ENCODE measurements at places on chromosomes 2 and 18. TPM values are rescaled to one million over a fixed set of nuclear protein-coding genes. Genes with fewer than 3 reads are reported as not detected.

Gene DDX18
- 51.9 TPM for total RNA-seq

Gene DSG1
- total RNA-seq, result 0.49 TPM

Gene EFR3B
- total RNA-seq, result 56.1 TPM

Gene AGBL5
- 10.8 TPM for total RNA-seq

Gene TNFRSF11A
- under 0.01 TPM for total RNA-seq

Gene SIX2
- total RNA-seq, result 0.25 TPM

Gene SLC5A7
- 2.5 TPM for total RNA-seq

Gene IL36RN
- not detected for total RNA-seq

Gene RAPGEF4
- total RNA-seq, result 13.5 TPM

Gene DOCK10
- 10.1 TPM for total RNA-seq

Gene REG3G
- not detected for total RNA-seq

Gene FOSL2
- total RNA-seq, result 8.9 TPM

Gene ZRANB3
- total RNA-seq, result 7.9 TPM

Gene LBX2
- total RNA-seq, result not detected

Gene ECEL1
- 1.5 TPM for total RNA-seq

Gene SLC35F6
- total RNA-seq, result 11.1 TPM

Gene SLC4A5
- 2.7 TPM for total RNA-seq

Gene SPOPL
- total RNA-seq, result 19.7 TPM

Gene BCL2
- total RNA-seq, result 17.7 TPM

Gene GYPC
- 6.9 TPM for total RNA-seq

Gene TOGARAM2
- total RNA-seq, result under 0.01 TPM

Gene PCARE
- under 0.01 TPM for total RNA-seq

Gene MAP3K19
- 1.7 TPM for total RNA-seq

Gene CAB39
- total RNA-seq, result 88.3 TPM

Gene ACKR3
- total RNA-seq, result 7.1 TPM

Gene PER2
- 5.9 TPM for total RNA-seq

Gene MPP4
- 0.25 TPM for total RNA-seq

Gene CFAP210
- 0.74 TPM for total RNA-seq

Gene ZAP70
- 0.49 TPM for total RNA-seq

Gene TUBA3E
- total RNA-seq, result not detected

Gene PLCL1
- total RNA-seq, result 28.5 TPM

Gene GPR39
- 1.7 TPM for total RNA-seq

Gene RAD51AP2
- total RNA-seq, result 0.25 TPM

Gene ABCG5
- total RNA-seq, result not detected

Gene PIEZO2
- total RNA-seq, result 3.9 TPM

Gene MROH2A
- not detected for total RNA-seq

Gene LRRTM4
- 32.2 TPM for total RNA-seq

Gene ONECUT2
- total RNA-seq, result 1.2 TPM

Gene EML6
- 3.4 TPM for total RNA-seq

Gene ALKAL2
- not detected for total RNA-seq

Gene RGPD4
- total RNA-seq, result 0.25 TPM

Gene PNKD
- 18.7 TPM for total RNA-seq

Gene REG1B
- total RNA-seq, result not detected

Gene SERPINB4
- not detected for total RNA-seq

Gene SP100
- total RNA-seq, result 5.4 TPM

Gene SERPINB10
- not detected for total RNA-seq
